Activated naive CD4-positive, alpha-beta T cell treated with anti-CD3 and anti-CD28 coated beads, Interleukin-2, amount 50 U/mL, for 72 hours (primary cell): ENCODE measurements at places on chromosomes 1 and 21. TPM values are rescaled to one million over a fixed set of nuclear protein-coding genes. Genes with fewer than 3 reads are reported as not detected.

DNA sequence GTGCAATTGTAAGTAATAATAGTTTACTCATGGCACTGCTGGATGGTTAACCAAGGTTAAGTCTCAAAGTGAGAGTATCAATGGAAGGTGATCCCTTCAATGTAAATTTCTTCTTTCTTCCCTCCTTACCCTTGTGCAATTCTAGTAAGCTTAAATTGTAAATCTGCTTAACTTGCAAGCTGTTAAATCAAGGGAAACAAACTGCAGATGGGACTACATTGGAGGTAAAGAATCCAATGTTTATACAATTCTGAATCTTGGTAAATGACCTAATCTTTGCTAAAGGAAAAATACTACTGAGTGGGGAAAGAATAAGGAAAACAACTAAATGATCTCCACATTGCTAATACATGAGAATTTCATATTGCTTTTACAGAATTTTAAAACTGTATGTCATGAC, 6.7 kb upstream of the CD55 start:
- no peak for DNase-seq

- no peak for DNase-seq
These were observed 65.2 kb downstream of the AGPAT3 start for GRCh38 chr21:43930074-43930847.

- no peak for DNase-seq
These were observed 22.8 kb downstream of the RCOR3 start for GRCh38 chr1:211282023-211282373.

DNA sequence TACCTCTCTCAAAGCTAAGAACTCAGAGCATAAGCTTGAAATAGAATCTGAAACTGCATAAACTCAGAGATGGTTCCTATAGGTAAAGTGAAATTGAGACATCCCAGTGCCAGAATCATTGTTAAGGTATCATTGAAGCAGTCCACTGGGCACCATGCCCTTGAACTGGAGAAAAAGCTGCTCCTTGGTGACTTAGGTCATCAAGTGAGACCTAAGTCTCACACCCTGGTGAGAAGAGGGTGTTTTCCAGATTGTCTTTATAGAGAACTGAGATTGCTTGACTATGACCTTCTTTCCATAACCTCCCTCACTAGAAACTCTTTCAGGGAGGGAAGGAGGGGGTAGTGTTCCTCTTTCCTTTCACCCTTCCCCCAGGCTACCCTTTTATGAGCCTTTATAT, 9.4 kb upstream of the ATP6V1G3 start:
- no peak for DNase-seq

DNA sequence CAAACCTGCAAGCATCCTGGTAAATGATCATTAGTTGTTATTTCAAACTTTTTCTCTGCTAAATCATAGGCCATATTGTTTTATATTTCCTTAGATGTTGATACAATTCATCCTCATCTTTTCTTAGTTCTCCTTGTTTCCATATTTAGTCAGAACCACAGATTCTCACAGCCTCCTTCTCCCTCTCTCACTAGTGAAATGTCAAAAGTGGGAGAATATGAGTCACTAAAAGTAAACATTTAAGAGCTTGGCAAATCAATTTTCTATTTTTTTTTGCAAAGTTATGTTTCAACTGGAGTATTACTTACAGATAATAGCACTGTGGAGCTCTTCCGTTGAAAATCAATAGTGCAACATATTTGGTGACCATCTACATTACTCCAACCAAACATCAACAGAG, 308.8 kb downstream of the COL11A1 start:
- no peak for DNase-seq

DNA sequence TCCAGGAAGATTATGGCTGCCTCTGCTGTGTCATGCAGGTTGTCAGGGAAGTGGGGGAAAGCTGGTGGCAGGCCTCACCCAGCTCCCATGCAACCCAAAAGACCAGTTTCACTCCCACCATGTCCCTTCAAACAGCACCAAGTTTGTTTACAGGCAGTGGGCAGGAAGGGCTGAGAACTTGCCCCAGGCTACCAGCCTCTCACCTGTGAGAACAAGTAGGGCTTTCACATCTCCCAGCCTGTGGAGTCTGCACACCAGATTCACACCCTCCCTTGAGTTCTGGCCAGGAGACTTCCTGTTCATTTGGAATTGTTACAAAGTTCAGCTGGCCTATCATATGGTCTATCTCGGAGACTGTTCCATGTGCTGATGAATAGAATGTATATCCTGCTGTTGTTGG, 27.8 kb downstream of the RPAP2 start:
- DNase-seq, result no peak

GRCh38 chr1:209041927-209042326, 541.6 kb upstream of the CAMK1G start:
- no peak for DNase-seq

DNA sequence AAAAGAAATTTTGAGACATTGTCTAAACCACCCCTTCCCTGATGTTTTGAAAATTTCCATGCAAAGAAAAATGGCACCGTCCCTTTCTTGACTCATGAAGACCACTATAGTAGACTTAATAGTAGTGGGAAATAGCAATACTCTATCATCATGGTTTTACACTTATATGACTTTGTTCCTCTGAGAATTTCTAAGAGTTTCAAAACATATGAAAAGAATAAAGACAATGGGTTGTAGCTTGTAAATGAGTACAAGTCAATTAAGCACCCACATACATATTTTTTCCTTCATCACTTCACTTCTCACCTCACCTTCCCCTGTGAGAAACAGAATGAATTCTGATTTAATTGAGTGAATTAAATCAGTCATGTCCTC, 151.7 kb downstream of the LYPLAL1 start:
- no peak for DNase-seq

DNA sequence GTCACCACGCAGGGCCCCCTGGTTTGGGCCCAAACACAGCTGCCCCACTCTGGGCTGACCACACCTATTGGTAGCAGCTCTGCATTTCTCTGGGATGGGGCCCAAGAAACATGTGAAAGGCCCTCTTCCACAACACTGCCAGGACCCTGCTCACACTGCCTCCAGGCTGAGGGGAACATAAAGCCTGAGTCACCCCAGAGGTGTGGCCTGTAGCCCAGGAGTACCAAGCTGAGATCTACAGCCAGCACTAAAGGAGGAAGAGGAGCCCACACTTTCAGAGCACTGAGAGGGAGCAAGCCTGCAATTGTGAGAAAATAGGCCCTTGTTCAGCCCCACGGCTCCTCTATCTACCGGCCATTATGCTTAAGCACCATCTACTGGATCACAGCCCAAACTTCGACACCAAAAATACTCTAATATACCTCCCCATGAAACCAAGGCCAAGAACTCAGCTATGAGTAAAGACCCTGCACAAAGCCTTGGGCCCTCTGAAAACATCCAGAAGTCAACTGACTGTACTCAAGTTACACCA, 14.4 kb upstream of the OR2T10 start:
- no peak for DNase-seq

DNA sequence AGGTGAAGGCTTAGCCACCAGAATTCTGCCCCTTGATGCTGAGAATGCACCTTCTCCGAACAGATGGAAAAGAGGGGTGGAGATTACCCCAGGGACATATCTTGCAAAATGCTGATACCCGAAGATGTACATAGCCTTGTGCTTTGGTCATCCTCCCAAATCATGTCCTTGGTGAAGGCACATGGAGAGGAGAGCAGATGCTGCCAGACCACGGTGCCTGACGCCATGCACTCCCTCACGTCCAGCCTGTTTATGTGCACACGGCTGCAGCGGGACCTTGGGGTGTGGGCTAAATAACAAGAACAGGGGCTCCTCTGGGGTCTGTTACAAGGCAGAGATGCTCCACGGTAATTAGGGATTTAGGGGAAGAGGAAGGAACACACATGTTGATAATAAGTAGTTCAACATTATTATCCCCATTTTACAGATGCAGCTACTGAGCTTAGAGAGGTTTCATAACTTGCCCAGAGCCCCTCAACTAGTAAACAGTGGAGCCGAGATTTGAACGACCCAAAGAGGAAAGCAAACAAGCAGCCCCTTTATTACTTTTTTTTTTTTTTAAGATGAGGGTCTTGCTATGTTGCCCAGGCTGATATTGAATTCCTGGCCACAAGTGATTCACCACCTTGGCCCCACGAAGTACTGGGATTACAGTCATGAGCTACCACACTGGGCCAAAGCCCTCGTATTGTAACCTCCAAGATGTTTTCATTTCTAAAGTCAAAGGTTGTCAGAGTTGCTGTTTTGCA, 12.9 kb downstream of the EPHX1 start:
- no peak for DNase-seq

DNA sequence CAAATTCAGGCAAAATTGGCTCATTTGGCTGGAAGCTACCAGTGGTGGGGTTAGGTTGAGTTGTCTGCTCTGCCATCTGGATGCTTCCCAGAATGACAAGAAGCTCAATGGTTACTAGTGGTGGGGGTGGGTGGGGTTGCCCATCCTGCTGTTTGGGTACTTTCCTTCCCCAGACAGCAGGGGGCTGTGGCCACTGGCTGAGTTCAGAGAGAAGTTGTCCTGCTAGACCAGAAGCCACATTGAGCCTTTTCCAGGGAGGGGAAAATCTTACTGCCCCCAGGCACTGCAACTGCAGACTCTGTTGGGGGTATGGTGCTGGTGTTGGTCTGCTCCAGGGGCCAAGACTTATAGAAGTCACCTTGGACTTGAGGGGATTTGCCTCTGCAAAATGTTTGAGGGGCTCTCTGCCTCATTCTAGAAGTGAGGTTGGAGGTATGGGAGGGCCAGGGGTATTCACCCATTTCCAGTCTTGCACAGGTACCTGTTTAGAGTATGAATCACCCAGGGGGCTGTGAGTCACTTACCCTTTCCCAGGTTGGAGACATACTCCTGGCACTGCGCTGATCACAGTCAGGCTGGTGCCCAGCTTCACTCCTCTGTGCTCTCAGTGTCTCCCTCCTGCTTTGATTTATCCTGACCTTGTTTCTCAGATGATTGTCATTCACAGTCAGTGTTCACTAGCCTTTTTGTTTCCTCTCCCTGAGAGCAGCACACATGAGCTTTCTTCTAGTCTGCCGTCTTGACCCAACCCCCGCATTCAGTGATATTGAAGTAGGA, 89.1 kb upstream of the NEGR1 start:
- no peak for DNase-seq

DNA sequence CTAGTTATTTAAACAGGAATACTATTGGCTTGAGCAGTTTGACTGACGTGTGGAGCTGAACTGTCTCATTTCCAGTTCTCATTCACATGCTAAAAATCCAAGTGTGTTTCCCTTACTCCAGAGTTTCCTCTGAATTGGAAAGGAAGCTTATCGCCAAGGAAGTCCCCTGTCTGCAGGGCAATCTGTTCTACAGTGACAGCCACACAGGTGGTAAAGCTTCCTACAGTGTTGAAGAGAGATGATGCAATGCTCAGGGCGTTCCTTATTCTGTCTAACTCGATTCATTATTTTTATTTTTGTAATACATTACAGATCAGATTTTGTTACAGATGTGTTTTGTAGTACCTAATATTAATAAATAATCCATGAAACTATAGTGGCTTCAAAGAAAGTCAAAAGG, 41.3 kb downstream of the ADAMTS5 start:
- no peak for DNase-seq

- DNase-seq, result peak; percentile 41
These were observed 11.2 kb upstream of the CAPN2 start for GRCh38 chr1:223700942-223701637.

DNA sequence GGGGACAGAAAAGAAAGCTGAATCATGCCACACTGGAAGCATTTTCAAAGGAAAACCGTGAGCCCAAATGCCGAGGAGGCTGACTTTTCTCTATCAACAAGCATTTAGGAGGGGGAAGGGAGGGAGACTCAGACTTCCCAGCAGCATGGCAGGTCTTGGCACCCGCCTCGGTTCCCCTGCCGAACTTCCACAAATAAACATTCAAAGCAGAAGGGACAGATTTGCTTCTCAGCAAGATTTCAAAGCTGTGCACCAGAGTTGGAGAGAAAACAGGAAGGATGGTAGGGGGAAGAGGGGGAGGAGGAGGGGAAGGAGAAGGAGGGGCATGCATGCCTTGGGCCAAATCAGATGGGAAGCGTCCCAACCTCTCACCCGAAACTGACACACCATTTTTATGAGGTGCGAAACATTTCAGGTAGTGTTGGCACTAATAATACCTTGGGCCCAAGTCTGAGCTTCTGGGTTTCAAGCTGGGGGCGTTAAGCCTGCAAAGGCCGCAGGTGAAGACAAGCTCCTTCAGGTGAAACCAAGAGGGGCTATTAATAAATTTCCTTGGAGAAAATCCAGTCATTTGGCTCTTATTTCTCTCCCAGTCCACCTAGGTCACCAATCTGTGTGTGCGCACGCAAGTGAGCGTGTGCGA, 26.4 kb downstream of the ABCA4 start:
- no peak for DNase-seq

DNA sequence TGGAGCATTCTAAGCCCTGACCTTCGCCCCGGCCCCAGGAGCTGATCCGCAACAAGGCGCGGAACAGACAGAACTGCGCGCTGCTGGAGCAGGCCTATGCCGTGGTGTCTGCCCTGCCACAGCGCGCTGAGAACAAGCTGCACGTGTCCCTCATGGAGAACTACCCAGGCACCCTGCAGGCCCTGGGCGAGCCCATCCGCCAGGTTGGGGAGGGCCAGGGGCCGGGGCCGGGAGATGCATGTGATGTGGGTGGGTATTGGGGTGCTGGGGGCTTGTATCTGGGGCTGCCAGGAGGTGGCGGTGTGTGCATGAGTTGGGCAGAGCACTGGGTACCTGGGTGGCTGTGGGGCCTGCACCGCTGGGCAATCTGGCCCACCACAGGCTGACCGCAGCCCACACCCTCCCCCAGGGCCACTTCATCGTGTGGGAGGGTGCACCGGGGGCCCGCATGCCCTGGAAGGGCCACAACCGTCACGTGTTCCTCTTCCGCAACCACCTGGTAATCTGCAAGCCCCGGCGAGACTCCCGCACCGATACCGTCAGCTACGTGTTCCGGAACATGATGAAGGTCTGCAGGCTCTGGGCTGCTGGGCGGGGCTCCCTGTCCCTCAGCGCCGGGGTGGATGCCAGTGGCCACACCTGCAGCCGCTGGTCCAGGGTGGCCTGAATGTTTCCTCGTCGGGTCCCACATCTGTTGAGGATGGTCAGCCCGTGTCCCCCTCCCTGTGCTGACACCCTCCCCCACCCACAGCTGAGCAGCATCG, 65.8 kb downstream of the TRIM11 start:
- DNase-seq, result no peak

- DNase-seq, result no peak
These were observed 865 bp upstream of the PTPN22 start for GRCh38 chr1:113872219-113872935.

DNA sequence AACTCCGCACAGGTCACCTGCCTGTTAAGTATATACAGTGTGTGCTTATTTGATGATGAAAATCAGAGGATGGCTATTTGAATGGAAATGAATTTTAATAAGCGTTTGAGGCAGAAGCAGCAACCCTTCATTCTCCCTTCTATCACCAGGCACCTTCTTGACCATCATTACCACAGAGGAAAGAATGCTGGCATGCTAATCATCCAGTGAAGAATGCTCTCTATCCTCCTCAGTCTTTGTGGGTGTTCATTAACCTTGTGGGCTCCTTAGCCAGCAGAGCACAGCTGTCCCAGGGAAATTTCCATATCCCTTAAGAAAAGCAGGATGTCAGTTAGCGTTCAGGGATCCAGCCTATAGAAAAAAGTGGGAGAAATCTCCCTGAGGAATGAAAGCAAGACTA, 428.0 kb upstream of the CAMK1G start:
- no peak for DNase-seq

AMPD1 gene
- not detected for total RNA-seq

FLG2 gene
- not detected for total RNA-seq

SPATA1 gene
- total RNA-seq, result 3.0 TPM

KCNN3 gene
- total RNA-seq, result 0.04 TPM

PPIH gene
- total RNA-seq, result 101 TPM

NHLH1 gene
- 0.68 TPM for total RNA-seq

VAV3 gene
- total RNA-seq, result 4.7 TPM

UROD gene
- total RNA-seq, result 149 TPM

KRTAP6-1 gene
- total RNA-seq, result not detected

RIPPLY3 gene
- 0.18 TPM for total RNA-seq

CDA gene
- total RNA-seq, result not detected
